ENCODE measurements at places on chromosomes 5 and 9. TPM values are rescaled to one million over a fixed set of nuclear protein-coding genes. Genes with fewer than 3 reads are reported as not detected.
A peak's percentile ranks its signal among the peaks of the same experiment; 100 is the strongest.

The SNX30 gene
- polyA plus RNA-seq, result 26.3 TPM

- no peak overlapping the region for H3K27ac ChIP-seq
- DNase-seq, result no peak
- no peaks in the 10 kb centered on the region for H3K36me3 ChIP-seq
- no peaks in the 10 kb centered on the region for H3K27me3 ChIP-seq
These were observed 1.8 kb downstream of the TSC1 start for GRCh38 chr9:132942541-132943182.

- peaks cover 6% of the 10 kb centered on the region for H3K4me1 ChIP-seq
- no peaks in the 10 kb centered on the region for H3K36me3 ChIP-seq
- no peak for DNase-seq
- no peak overlapping the region for H3K4me3 ChIP-seq
- no peaks in the 10 kb centered on the region for H3K27me3 ChIP-seq
- no peak overlapping the region for H3K27ac ChIP-seq
These were observed 18.8 kb downstream of the RAPGEF1 start for GRCh38 chr9:131721076-131721475.

DNA sequence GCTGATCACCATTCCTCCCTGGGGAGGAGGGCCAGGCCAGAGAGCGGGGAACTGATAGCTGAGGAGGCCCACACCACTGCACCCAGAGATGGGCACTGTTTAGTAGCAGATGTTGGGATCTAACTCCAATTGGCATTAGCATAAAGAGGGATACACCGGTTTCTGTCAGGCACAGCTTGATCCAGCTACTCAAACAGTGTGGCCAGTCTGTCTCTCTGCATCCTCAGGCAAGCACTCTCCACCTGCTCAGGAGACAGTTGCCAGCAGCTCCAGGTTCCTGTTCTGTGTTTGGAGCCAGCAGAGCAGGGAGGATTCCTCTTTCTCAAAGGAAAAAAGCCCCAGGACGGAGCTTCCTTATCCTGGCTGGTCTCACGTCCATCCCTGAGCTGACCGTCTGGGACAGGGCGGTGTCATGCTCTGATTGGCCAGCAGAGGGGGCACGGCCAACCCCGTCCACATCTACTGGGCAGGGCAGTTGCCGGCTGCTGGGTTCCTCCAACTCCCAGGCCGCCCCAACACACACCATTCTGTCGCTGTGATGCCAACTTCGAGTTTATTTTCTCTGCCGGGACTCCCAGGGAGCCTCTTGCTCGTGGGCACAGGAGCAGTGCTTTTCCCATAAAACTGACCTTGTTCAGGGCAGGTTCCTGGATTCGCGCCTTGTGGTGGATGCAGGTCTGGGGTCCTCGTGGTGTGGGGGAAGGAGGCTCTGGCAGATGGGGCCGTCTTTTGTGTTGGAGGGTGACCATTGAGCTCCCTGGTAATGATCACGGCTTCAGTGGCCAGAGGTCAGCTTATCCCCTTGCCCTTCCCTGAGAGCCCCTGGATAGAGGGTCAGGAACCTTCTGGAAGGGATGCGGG is 47.9 kb downstream of the COL5A1 start:
- no peaks in the 10 kb centered on the region for H3K36me3 ChIP-seq
- H3K4me1 ChIP-seq, result no peaks in the 10 kb centered on the region
- no peaks in the 10 kb centered on the region for H3K27me3 ChIP-seq
- DNase-seq, result peak; percentile 74
- no peak overlapping the region for H3K4me3 ChIP-seq

Data from testis (tissue), 5 donors.